ENCODE measurements at places on chromosomes 5 and 9.

- DNase-seq, result peak; percentile 56
These were observed 13.4 kb upstream of the GRHPR start for GRCh38 chr9:37408933-37409710.

DNA sequence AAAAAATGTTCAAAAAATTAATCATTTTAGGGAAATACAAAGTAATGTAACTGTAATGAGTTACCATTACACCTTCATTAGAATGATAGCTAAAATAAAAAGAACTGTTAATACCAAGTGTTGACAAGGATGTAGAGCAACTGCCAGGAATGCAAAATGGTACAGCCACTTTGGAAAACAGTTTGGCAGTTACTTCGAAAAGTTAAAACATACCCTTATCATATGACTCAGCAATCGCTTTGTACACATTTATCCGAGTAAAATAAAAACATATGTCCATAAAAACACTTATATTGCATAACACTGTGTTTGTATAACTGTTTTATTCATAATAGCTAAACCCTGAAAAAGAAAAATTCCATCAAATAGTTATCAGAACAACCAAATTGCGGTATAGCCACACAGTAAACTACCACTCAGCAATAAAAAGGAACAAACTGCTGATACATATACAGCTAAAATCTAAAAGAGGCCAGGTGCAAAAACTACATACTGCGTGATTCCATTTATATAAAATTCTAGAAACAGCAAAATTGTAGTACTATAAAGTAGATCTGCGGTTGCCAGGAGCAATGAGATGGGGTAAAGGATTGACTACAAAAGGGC is 61.7 kb downstream of the RFX3 start:
- DNase-seq, result no peak

DNA sequence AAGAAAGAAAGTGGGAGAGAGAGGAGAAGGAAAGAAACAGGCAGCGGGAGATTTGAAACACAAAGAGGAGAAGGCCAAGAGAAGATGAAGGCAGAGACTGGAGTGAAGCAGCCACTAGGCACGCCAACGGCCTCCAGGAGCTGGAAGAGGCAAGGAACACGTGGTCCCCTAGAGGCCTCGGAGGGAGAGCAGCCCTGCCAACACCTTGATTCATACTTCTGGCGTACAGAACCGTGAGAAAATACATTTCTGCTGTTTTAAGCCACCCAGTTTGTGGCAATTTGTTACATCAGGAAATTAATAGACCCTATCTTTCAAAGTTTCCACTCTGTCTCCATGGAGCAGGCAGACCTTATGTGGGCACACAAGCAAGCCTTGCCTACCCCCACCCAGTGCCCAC is 133.4 kb downstream of the ACTL7B start:
- no peak for DNase-seq

GRCh38 chr9:21558615-21559401 is 76.7 kb upstream of the IFNE start:
- no peak for DNase-seq

DNA sequence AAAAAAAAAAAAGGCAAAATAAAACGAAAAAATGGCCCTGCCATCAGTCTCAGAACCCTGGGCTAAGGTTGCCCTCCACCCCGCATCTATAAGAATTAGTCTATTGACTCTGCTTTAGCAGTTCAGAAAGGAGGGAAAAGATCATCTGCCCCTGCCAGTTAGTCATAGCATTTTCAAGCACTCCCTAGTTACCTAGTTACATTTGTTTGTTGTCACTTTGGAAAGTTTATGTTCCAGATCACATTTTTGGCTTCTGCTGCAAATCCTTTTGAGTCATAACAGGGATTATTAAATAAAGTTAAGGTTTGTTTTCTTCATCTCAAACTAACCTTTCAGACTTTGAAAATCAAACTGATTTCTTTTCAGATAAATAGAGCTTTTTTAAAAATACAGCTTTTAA is 52.1 kb downstream of the AQP7 start:
- DNase-seq, result no peak

DNA sequence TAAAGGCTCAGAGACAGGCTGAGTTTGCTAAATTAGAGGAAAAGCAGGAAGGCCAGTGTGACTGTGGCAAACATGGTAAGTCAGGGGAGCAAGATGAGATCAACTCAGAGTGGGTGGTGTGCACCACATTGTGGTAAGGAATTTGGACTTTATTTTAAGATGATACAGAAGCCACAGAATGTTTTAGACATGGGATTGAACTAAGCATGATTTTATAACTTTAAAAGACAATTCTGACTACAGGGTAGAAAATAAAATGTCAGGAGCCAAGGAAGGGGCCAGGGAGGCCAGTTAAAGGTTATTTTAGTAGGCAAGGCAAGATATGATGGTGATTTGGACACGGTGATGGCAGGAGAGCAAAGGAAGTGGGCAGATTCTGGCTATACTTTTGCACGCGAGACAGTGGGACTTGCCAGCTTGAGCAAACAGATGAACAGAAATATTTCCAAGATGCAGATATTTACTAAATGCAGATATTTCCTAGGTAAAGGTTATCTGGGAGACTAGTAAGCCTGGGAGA is 53.9 kb downstream of the TSSK1B start:
- no peak for DNase-seq

- DNase-seq, result no peak
These were observed 240.2 kb upstream of the ZNF608 start for GRCh38 chr5:124986667-124987066.

- no peak for DNase-seq
These were observed 10.6 kb downstream of the DDX46 start for GRCh38 chr5:134769206-134769605.

- no peak for DNase-seq
These were observed 171.3 kb downstream of the EBF1 start for GRCh38 chr5:158928404-158928803.

DNA sequence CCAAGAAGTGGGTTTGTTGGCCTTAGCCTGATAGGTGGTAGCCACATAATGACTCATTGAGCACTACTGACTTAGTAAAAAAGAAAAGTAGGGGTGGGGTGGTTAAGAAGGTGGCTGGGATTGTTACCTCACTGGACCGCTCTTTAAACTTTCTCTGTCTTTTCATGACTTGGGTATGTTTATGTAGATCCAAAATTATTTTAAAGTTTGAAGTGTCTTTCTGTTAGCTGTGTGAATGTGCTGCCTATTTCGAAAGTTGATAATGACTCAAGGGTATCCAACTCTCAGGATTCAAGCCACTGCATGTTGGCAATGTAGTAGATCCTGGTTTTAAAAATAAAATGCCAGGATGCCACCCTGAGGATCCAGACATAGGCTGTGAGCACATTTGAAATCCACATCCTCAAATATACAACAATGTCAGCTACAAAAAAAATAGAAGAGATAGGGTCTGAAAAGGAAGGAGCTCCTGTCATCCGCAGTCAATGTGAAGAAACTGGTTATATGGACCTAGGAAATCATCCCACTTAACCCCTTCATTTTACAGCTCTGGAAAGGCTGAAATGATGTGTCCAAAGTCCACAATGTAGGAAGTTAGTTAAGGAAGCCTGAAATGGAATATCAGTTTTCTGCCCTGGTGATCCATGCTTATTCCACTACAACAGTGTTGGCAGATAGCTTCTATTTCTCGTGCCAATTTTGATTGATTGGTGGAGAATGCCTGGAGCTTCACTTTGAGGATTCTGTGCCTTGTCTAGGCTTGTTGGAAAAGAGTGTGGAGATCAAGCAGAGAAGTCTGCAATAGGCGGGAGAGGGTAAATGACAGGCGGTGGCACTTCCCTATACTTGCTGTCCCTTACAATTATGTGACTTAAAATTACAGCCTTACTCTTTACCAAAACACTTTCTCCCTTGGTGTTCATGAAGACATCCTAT is 23.4 kb downstream of the ZNF462 start:
- no peak for DNase-seq

Data from esophagus squamous epithelium (tissue), 5 donors.